Stimulated activated CD8-positive, alpha-beta memory T cell treated with anti-CD3 and anti-CD28 coated beads, Interleukin-4, amount 100 ng/mL, for 4 hours (primary cell): ENCODE measurements at places on chromosomes 1 and 21.

GRCh38 chr1:181630838-181631237 lies 147.5 kb downstream of the CACNA1E start:
- DNase-seq: no peak

DNA sequence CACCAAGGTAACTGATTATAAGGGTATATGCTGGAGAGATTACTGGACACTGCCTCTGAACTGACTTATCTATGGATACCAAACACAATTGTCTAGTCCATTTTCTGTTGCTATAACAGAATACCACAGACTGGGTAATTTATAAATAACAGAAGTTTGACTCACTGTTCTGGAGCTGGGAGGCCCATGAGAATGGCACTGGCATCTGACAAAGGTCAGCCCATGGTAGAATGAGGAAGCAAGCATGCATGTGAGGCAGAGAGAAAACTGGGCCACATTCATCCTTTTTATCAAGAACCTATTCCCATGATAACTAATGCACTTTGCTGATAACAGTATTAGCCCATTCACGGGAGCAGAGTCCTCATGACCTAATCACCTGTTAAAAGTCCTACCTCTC lies 37.4 kb downstream of the FCER1A start:
- no peak for DNase-seq

DNA sequence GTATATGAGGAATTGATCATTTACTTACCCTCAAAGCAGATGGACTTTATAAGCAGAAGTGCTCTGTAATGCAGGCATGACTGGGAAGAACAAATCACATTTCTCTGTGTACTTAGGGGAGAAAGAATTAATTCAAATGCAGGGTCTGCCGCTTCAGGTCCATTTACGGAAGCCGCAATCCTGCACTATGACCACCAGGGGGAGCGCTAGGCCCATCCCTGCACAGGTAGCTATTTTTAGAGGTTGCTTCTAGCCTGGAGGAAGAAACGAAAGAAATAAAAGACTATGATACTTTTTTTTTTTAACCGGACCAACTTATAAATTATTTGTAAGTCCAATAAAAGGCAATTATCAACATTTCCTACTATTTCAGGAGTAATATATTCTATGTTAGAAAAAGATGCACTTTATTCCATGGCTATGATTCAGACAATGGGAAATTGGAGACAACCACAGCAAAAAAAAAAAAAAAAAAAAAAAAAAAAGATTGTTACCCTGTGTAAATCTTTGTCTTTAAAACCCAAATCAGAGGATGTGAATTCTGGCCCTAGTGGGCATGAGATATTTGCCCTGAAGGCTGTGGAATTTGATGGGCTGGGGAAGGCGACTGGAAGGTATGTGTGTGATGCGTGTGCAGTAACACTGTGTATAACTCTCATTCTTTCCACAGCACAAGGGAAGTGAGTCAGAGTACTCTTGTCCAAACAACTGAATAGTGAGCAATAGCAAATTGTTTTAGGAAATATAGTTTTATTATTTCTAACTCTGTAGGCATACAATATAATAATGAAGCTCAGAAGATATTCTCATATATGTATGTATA lies 12.9 kb upstream of the FYB2 start:
- peak; percentile 30 for DNase-seq

DNA sequence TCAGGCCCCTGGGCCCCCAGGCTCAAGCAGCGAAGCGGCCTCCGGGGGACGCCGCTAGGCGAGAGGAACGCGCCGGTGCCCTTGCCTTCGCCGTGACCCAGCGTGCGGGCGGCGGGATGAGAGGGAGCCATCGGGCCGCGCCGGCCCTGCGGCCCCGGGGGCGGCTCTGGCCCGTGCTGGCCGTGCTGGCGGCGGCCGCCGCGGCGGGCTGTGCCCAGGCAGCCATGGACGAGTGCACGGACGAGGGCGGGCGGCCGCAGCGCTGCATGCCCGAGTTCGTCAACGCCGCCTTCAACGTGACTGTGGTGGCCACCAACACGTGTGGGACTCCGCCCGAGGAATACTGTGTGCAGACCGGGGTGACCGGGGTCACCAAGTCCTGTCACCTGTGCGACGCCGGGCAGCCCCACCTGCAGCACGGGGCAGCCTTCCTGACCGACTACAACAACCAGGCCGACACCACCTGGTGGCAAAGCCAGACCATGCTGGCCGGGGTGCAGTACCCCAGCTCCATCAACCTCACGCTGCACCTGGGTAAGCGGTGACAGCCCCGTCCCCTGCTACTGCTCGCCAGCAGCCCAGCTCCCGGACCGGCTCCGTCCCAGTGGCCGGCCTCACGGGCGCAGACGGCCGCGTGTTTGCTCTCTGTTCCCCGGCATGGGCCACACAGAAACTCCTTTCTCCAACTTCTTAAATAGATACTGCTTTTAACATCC lies 539 bp downstream of the LAMC1 start:
- DNase-seq: no peak

GRCh38 chr1:192436441-192437078 lies 119.8 kb downstream of the RGS21 start:
- DNase-seq: no peak

DNA sequence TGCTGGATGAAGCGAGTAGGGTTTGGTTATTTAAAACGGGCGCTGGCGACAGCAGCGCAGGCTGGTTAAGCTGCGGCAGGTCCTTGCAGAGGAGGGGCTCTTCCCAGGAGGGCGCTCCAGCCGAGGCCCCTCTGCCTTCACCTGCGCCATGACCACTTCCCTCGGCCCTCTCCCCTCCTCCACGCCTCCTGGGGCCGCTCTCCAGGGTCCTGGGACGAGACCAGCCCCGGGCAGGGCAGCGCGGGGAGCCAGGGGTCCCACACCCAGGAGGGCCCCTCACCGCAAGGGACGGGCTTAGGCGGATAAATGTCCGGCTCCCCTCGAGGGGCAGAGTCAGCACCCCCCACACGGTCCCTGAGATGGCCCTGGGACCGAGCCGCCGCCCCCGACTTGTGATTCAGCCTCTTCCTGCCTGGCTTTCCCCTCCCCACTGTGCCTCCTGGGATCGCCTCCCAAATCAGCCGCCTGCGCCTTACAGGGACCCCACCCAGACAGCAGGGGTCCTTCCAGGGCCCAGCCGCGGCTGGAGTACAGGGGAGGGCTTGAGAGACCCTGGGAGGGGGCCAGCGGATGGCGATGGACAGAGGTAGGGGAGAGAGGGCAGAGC lies 380.7 kb downstream of the MATN1 start:
- DNase-seq: no peak

DNA sequence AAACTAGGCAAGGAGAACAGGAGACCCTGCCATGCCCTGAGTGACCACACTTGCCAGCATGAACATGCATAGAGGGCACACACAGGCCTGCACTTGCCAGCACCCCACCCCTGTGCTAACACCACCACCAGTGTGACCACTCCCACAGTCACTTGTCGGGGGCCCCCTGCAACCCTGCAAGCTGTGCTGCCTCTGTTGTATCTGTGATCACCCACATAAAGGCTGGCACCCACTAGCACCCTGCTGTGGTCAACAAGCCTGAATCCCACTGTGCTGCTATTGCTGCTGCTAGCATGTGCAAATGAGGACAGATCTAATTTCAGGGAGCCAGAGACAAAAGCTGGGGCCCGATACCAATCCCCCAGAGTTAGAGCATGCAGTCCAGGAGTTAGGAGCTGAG lies 217.7 kb downstream of the GIPC2 start:
- no peak for DNase-seq

DNA sequence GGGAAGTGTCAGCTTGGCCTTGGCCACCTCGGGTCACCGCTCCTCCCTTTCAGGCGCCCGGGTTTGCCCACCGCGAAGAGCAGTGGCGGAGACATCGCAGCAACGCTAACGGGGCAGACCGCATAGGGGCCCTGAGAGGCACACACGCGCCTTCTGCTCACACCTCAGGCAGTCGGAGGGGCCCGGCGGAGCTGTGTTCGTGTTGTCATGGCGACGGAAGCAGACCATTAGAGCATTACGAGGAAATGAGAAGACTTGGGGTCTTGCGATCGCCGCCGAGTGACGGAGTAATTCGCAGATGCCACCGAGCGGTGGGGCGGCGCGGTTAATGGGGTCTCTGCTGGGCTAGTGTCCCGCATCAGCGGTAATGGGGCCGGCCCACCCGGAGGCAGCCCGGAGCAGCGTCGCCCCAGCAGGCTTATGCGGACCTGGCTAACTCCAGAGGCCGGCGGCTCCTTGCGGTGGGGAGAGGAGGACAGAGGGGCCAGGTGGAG lies 144.1 kb downstream of the TNR start:
- DNase-seq: no peak

DNA sequence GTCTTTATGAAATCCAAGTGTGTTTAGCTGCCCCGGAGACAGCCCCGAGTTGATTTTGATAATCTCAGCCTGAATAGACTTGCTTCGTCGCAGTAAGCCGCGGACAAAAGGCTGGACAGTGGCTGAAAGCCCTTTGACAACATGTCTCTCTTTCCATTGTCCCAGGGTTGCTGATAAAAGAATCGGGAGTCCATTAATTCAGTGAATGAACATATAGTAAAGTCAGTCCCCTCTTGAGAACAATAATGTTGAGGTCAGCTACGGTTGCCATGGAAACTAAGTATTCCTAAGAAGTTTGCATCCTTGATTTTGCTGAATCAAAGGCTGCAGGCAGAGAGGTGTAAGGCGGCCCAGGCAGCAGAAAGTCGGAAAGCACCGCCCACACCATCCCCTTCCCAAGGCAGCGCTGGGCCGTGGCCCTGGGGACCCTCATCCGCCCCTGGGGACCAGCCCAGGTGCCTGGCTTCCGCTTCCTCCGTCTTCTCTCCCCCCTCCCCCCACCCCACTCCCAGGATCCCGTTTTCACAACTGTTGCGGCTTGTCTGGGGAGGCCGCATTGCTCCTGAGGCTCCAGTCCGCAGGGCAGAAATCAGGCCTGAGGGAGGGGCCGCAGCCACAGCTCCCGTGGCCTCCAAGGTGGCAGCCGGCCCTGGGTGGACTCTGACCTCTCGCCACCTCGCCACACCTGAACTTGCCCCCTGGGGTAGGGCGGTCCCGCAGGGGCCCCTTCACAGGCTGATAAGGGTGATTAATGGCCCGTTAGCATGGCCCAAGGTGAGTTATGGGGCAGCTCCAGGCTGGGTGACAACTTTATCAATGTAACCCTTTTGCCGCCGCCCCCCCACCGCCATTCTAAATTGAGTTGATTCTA lies 180.9 kb downstream of the PRDM16 start:
- DNase-seq: no peak

GRCh38 chr21:14630556-14631069 lies 84.5 kb upstream of the SAMSN1 start:
- DNase-seq: no peak

- DNase-seq: no peak
Measured at GRCh38 chr1:198968866-198969265, 330.0 kb downstream of the PTPRC start.

- DNase-seq: no peak
Measured at GRCh38 chr21:21156957-21157356, 158.7 kb downstream of the NCAM2 start.

DNA sequence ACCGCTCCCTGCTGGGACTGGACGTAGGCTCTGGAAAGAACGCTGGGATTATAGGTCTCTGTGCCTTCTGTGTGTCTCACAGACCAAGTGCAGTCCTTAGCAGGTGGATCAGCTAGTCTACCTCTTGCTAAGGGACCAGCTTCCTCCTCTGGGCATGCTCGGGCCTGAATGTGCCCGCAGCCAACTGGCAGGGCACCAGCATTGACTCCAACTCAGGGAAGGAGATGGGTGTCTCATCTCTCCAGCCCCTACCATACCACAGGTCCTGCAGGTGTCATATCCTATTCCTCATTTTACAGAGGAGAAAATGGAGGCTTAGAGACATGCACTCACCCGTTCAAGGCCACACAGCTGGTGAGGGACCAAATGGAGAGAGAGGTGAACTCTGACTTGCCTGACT lies 340.2 kb downstream of the PTPRU start:
- no peak for DNase-seq

DNA sequence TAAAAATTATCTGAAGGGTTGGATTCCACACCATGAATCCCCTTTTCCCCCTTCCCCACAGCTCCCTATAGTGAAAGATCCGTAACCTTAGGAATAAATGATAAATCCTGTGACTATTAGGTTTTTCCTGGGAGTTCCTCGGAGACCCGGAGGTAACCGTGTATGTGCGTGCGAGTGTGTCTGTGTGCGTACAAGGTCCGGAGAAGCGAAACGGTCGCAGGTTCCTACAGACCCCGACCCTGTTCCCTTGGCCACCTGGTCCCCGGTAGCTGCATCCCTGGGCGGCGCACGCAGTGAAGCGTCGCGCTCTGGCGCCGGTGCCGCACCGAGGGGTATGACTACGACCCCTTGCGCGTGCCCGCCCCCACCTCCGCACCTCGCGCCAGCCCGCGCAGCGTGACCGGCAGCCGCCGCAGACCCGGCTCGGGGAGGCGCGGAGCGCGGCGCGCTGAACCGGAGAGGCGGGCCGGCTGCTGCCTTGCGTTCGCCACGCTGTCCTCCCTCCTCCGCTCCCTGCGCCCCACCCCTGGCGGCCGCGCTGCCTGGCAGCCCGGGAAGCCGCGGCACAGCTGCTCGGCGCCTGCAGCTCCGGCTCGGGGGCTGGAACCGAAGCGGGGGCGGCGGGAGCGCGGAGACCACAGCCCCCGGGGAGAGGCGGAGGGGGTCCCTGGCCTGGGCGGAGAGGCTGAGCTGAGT lies at the start of gene AK5:
Gene AK5 (plus strand): TSS at position 529 of the 696 bp plus-strand sequence. CDS start 295 bp downstream, outside the sequence.
- DNase-seq: no peak

DNA sequence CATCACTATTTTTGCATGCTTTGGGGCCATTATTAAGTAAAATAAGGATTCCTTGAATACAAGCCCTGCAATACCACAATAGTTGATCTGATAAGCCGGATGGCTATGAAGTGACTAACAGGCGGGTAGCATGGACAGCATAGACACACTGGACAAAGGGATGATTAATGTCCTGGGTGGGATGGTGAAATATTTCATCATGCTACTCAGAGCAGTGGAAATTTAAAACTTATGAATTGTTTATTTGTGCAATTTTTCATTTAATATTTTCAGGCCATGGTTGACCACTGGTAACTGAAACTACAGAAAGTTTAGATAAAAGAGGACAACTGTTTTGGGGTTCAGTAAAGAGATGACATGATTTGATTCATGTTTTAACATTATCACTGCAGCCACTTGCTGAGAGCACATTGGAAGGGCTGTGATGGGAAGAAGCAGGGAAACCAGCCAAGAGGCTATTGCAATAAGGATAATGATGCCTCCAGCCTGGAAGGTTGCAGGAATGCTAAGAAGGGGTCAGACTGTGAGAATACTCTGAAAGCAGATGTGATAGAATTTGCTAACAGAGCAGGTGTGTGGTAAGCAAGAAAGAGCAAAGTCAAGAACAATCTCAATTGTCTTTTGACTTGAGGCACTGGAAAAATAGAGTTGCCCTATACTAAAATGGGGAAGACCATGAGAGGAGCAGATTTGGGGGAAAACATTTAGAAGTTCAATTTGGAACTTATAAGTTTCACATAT lies 62.5 kb upstream of the TNFSF4 start:
- DNase-seq: no peak

- no peak for DNase-seq
Measured at GRCh38 chr1:167981933-167982332, 45.1 kb upstream of the MPC2 start.

- DNase-seq: no peak
Measured at GRCh38 chr21:35020902-35021301, 28.2 kb downstream of the RUNX1 start.
